ENCODE measurements at places on chromosomes 3 and 15.

- peak; percentile 20 for DNase-seq
Measured at GRCh38 chr3:19543212-19543841, 390.7 kb downstream of the EFHB start.

GRCh38 chr3:45953536-45953935 is 10.3 kb downstream of the CXCR6 start:
- DNase-seq: no peak

- no peak for DNase-seq
Measured at GRCh38 chr3:52036222-52036694, 20.1 kb downstream of the DUSP7 start.

DNA sequence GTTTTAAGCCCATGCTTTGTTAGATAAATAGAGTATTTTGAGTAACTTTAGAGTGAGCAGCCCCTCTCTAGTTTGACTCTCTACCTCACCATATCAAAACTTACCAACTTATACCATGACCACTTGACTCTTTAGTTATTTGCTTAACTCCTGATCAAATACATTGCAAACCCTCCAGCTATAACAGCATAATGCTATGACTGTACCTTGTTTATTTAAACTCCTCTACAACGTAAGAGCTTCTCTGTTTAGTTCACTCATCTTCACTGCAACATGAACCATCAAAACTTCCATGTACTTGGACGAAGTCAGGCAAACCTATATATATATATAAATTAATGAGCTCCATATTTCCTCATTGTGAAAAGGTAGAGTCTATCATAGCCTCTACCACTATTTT is 218.2 kb downstream of the DPH6 start:
- no peak for DNase-seq

GRCh38 chr3:46812237-46812791 is 50.9 kb downstream of the MYL3 start:
- peak; percentile 50 for DNase-seq

GRCh38 chr3:192864941-192865340 is 52.7 kb downstream of the MB21D2 start:
- DNase-seq: no peak

- DNase-seq: no peak
Measured at GRCh38 chr3:15845475-15845874, 47.7 kb upstream of the ANKRD28 start.

GRCh38 chr3:117238806-117239205 is 529.2 kb downstream of the TUSC7 start:
- DNase-seq: no peak

- DNase-seq: no peak
Measured at GRCh38 chr3:36244728-36245127, 135.6 kb upstream of the STAC start.

- no peak for DNase-seq
Measured at GRCh38 chr15:49902685-49903501, 216.1 kb downstream of the ATP8B4 start.
